ENCODE measurements at places on chromosomes 12 and 14.

DNA sequence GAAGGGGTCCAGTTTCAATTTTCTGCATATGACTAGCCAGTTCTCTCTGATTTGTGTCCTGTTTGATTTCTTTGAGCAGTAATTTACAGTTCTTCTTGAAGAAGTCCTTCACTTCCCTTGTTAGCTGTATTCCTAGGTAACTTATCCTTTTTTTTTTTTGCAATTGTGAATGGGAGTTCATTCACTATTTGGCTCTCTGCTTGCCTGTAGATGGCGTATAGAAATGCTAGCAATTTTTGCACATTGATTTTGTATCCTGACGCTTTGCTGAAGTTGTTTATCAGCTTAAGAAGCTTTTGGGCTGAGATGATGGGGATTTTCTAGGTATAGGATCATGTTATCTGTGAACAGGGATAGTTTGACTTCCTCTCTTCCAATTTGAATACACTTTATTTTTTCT is 77.6 kb upstream of the NID2 start:
- DNase-seq, result no peak

DNA sequence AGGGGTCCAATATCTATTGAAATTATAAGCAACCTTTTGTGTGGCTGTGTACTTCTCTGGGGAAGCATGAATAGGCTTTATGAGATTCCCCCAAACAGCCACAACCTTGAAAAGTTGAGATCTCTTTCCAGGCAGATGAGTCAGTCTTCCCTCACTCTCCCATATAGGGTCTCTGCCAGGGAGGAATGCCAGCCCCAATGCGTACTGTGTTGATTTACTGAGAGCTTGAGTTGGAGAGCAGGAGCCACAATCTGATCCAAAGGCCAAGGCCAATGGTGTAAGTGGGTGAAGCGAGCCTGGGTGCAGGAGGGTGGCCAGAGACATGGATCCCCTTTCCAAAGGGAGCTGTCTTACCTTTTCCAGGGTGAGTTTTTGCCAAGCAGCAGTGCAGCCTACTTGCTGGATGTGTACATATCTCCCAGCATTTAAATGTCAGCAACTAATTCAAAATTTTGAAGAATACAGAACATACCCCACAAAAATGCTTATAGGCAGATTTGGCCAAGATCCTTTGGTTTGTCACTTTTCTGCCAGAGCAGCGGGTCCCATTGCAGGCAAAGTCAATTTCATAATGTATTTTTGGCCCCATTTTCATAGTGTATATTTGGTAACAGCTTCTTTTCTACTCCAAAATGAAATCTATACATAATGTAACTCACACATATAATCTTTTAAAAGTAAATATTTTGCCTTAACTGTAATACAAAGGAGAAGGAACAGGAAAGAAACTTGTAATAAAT is 88.2 kb downstream of the TBC1D30 start:
- DNase-seq, result no peak

- peak; percentile 68 for DNase-seq
Measured at GRCh38 chr12:26872625-26873024, 39.6 kb upstream of the ITPR2 start.

GRCh38 chr12:52344111-52344510 is 22.9 kb upstream of the KRT83 start:
- peak; percentile 8 for DNase-seq

GRCh38 chr14:60722357-60723115 is 1.6 kb downstream of the SIX4 start:
- DNase-seq, result peak; percentile 36

DNA sequence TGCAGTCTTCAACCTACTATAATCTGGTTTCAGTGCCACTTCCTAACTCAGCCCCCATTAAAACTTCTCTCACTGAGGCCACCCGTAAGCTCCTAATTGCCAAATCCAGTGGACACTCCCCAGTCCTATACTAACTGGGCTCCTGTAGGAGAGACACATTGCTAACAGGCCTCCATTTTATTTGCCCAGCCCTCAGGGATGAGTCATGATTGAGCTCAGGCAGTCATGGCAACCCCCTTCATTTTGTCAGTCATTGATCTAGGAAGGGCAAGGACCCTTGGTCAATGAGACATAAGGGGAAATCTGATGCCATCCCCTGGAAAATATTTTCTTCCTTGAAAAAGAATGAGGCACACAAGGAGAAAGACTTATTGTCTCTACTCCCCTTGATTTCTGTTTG is 70.1 kb upstream of the HIF1A start:
- no peak for DNase-seq

DNA sequence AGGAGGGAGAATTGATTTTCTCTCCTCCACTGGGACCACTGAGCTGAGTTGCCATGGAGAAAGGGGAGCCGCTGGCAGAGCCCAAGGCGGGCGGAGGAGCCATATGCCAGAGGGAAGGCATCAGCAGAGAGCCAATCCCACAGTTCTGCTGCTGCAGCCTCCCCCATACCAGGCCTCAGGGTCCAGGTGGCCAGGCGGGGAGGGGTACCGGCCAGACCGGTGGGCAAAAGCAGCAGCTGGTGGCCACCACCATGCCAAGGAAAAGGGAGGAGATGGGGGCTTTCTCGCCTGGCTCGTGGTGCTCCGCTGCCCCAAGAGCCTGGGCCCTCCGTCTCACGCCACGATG is 72.8 kb downstream of the PITPNM2 start:
- DNase-seq, result no peak

All from OCI-M1 (cell line).